Forelimb muscle (tissue), 1 donor: ENCODE measurements at places on chromosomes 3 and 15.

DNA sequence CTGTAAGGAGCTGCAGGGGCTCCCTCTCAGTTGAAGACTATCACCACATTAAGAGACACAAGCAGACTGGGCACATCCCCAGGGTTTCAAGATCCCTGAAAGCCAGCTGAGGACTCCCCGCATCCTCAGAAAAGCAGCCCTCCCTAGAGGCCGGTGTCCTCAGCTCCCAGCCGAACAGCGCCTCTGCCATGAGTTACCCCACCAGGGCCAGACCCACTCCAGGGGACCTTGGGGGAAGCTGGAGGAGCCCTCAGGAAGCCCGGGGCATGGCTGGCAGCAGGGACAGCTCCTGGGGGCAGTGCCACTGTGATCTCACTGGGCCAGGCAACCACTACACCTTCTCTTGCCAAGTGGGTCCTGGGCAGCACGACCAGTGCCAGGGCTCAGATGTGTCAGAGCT lies 8.1 kb downstream of the KLF15 start:
- DNase-seq: no peak

- peak; percentile 24 for DNase-seq
These were observed 25.8 kb upstream of the RPL39L start for GRCh38 chr3:187165144-187165543.

DNA sequence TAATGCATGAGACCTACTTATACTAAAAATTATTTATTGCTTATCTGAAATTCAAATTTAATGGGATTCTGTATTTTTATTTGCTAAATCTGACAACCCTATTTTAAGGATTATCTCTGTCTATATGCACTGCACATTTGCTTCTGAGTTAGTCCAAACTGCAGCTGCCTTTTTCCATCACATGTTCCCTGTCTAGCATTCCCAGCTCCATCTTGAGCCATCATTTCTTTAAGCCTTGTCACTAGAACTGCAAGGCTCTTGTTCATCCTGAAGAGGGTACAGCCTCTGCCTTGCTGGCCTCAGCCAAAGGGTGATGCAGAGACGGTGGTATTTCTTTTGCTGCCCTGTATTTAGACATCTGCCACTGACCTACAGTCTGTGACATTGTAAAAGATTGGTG lies 125.8 kb upstream of the STT3B start:
- no peak for DNase-seq

GRCh38 chr15:98745179-98745578 lies 96.8 kb downstream of the IGF1R start:
- DNase-seq: no peak

GRCh38 chr3:197790033-197790432 lies 1.0 kb upstream of the LRCH3 start:
- no peak for DNase-seq

DNA sequence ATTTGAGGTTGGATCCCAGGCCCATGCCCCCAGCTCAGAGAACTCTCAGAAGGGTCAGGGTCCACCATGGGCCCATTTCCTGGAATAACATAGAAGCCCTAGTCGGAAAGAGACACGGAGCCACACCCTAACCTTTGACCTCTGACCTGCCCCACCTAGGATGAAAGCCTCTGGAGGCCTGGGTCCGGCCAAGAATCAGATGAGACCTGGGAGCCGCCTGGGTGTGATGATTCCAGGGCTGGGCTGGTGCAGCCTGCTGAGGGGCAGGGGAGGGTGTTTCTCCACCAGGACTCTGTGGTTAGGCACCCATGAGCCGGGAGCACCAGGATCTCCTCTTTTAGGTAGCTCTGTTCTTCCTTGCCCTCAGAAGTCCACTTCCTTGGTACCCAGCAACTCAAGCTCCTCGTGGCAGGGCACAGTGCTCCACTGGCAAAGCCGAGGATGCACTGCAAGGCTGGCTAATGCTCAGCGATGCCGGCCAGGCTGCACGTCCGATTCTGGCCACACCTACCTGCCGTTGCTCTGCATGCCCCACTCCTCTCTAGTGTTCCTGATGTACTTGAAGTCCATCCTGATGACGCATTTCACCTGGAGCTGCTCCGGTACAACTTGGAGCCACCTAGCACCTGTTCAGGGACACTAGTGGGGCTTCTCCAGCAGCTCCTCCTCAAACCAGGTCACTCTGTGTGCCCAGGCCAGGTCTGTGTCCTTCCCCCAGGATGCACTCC lies 57.4 kb downstream of the ZNF445 start:
- DNase-seq: no peak

DNA sequence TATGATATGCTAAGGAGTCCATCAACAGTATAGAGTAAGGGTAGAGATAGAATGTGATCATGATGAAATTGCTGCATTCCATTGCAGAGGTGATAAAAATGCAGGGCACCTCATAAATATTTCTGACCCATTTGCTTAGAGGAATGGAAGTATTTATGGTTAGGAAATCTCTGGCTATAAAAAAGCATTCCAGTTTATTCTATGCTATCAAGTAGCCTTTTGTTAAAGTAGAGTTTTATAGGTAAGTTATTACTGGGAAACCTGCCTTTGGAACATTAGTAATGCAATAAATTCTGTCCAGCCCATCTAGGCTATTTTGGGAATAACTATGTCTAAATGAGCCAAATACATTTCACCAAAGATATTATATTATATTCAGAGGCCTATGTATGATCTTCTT lies 19.8 kb upstream of the STRIT1 start:
- no peak for DNase-seq

DNA sequence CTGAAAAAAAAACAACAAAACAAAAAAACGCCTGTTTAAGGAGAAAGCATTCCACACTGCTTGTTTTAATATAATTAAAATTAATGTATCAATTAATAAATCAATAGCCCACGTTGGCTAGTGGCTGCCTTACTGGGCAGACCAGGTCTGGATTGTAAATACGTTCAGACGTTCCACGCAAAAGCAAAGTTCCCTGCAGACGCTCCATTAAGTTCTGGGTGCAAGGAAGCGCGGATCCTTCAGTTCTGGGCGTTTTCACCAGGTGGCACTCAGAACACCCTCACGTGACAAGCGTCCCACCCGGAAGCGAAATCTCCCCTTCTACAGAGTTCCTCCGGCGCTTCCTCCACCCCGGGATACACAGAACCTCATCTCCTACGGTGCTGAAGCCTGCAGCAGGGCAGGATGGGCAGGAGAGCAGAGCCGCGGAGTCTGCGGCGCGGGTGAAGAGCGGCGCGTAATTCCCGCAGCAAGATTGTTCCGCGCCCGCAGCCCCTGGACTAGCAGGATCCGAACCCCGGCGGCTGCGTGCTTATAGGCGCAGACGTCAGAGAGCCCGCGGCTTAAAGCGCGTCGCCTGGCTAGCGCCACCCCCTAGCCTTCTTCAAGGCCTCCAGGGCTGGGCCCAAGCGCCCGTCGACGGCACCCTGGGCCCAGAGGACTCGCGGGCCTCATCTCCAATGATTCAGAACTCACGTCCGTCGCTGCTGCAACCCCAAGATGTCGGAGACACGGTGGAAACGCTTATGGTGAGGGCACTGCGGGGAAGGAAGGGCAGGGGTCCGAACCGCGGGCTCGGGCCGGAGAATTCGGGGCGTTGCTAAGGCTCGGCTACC lies at the start of gene SLC25A38:
TSS of gene SLC25A38 (plus strand) at position 326 of the 836 bp plus-strand sequence. CDS start at position 681, 355 bp downstream.
- DNase-seq: peak; percentile 50

DNA sequence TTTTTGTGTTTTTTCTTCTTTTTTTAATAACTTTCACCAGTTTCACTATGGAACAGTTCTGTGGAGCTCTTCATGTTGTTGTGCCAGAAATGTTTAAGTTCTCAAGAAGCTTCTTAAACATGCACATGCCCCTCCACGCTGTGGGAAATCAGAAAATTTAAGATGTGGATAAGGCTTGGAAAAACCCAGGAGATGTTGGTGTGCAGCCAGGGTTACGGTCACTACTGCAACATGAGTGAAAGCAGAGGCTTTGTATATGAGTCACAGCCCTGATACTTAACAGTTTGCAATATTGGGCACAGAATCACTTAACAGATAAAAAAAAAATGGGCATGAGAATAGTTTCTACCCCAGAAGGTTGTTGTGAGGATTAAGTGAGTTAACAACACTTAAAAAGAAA lies 399.9 kb downstream of the LRTM1 start:
- DNase-seq: no peak

GRCh38 chr3:159825216-159825854 lies 163.3 kb upstream of the IL12A start:
- no peak for DNase-seq

GRCh38 chr3:50393061-50393460 lies 33.7 kb upstream of the TMEM115 start:
- DNase-seq: no peak

DNA sequence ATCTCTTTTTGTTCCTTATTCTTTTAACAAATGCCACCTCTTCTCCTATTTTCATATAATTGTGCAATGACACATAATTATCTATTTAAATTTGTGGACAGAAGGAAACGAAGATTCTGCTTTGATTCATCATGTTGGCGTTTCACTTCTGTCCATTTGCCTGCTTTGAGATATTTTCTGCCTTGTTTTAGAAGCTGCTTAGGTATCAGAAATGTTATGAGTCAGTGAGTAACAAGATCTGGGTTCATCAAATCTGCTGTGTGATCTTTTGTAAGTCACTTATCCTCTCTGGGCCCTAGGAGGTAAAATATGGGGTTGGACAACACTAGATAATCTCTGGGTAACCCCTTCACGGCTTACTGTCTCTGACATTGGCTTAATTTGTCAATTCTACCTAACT lies 7.3 kb upstream of the MINDY4B start:
- DNase-seq: no peak

DNA sequence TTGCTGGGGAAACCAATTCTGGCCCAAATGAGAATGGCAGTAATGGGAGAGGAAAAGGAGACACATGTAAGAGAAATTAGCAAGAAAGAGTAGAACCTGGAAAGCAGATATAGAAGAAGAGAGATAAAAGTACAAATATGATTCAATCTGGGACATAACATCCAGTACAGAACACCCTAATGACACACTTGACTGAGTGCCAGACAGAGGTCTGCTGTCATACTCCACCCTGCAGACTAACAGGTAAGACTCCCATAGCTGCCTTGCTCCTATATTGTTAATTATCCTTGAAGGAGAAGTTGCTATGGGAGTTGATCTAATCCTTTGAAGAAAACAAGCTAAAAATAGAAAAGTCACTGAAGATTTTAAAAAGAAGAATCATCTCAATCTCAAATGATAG lies 21.1 kb downstream of the CCPG1 start:
- no peak for DNase-seq

- no peak for DNase-seq
These were observed 13.1 kb downstream of the SLC7A14 start for GRCh38 chr3:170572665-170573253.

DNA sequence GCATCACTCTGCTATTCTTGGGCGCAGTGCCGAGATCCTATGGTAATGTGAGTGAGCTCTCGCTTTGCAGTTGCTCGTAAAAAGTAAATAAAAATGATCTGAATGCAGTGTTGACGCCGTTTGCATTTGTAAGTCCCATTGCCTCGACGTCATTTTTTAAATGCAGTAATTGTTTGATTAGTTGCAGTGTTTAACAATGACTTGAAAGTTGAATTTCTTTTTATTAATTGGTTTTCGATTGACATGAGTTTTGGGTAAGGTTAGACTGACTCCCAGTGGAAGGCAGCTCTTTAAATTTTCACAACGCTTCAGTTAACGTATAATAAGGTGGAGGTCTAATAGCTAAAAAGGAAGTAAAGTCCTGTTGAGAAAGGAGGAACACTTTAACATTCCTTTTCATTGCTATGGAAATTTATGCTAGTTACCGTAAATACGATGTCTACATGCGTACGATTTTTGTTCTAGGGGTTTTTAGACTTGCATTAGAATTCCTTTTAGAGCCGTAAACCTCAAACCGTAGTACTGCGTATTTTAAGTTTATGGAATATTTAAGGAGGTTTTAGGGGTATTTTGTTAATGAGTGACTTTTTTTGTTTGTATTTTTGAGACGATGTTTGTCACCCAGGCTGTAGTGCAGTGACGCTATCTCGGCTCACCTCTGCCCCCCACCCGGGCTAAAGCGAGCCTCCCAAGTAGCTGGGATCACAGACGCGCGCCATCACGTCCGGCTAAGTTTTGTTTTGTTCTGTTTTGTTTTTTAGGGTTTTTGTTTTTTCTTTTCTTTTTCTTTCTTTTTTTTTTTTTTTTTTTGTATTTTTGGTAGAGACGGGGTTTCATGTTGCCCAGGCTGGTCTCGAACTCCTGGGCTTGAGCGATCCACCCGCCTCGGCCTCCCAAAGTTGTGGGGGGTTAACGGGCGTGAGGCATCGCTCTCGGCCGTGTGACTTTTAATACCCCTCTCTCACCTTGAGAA lies 1.4 kb downstream of the MORF4L1 start:
- no peak for DNase-seq

DNA sequence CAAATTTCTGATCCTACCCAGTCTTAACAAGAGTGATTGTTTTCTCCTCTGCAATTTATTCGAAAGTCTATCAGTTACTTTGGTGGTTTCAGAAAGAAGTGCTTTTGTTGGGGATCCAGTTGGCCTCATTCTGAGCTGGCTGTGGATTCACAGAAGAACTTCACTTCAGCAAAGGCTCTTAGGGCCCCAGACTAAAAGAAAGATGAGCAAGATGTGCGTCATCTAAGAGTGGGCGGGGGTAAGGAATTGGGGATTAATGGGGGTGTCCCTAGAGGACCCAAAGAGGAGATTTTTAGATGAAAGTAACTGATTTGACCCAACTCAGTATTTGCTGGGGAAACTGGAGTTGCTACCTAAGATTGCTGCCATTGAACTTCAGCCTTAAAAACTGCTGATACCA lies 63.9 kb upstream of the TSEN2 start:
- DNase-seq: no peak

- no peak for DNase-seq
These were observed 694.9 kb downstream of the MECOM start for GRCh38 chr3:168968609-168969008.

GRCh38 chr15:44087578-44088465 lies 107.2 kb downstream of the FRMD5 start:
- no peak for DNase-seq

GRCh38 chr3:53153264-53153823 lies 7.7 kb upstream of the PRKCD start:
- no peak for DNase-seq

DNA sequence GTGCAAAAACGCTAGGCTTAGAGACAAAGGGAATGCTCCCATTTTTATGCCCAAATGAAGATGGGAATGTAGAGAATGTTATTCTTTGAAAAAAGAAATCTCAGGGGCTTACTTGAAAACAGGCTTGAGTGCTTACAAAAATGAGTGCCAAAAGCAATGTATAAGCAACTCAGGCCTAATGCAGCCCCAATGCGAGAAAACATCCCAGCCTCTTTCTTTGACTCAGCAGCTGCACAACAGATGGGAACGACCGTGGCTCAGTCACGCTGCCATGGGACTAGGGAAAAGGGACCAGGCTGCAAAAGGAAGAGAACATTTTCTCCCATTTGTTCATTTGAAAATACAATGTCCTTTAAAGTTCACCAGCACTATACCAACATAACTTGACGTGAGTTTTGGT lies 246.4 kb upstream of the LRIG1 start:
- DNase-seq: no peak

- DNase-seq: no peak
These were observed 100.6 kb downstream of the OXNAD1 start for GRCh38 chr3:16365491-16366128.

- no peak for DNase-seq
These were observed 54.0 kb downstream of the POLQ start for GRCh38 chr3:121491683-121492320.
